ENCODE measurements at places on chromosomes 6 and 20.

GRCh38 chr6:31354864-31355582 lies 2.0 kb downstream of the HLA-B start:
- no peak for DNase-seq

DNA sequence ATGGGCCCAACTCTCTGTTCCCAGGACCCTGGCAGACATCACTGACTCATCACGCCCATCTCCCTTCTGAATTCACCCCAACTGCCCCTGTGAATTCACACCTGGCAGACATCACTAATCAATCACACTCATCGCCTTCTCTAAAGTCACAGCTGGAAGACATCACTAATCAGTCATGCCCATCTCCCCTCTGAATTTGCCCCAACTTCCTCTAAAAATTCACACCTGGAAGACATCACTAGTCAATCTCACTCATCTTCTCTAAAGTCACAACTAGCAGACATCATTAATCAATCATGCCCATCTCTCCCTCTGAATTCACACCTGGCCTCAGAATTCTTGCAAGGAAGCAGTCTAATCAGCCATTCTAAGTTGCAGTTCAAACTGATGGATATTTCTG lies 111.1 kb downstream of the FOXA2 start:
- DNase-seq = no peak

GRCh38 chr6:106097411-106098231 lies 11.5 kb downstream of the PRDM1 start:
- DNase-seq = peak; percentile 85

DNA sequence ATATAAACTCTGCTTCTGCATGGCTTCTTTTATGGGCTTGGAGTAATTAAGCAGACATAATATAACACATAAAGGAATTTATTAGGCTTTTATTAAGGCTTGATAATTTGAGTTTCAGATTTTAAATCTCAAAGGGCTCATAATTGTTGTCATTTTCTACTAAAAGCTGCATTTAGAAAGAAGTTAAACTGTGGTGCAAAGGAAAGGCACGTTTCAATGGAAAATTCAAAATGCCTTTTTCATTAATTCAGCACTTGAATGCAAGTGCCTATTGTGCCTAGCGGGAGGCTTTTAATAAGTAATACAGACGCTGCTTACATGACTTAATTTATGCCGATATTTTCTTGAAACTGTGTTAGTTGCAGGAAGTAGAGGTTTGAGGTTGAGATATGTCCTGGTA lies 431.8 kb upstream of the SOX4 start:
- DNase-seq = no peak

- DNase-seq = no peak
These were observed 210.1 kb upstream of the FUT9 start for GRCh38 chr6:95805699-95806098.

Measured in inflammatory macrophage treated with lipopolysaccharide for 4 hours (primary cell).